ENCODE measurements at places on chromosomes 7 and 10.

DNA sequence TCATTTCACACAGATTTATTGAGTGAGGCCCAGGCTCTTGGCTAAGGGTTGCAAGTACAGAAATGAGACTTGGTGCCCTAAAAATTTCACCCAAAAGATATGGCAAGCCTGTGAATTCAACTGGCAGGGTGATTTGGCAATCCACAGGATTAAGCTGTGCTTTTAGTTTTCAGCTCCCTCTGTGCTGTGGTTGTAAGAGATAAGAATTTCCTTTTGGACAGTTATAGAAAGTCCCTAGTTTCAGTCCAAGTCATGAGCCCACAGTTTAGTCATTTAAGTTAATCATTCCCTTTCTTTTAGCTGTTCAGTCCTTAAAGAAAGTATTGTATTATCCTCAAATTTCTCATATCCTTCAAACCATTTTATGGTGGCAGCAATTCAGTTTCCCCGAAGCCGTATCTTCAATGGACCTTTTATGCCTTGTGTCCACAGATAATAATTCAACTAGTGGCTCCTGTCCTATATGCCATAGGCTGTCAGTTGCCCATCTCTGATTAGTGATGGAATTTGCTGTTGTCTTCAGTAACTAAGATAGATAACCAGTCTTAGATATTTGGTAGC, 73.4 kb upstream of the NAMPT start:
- DNase-seq: no peak

GRCh38 chr7:118285358-118285757, 60.9 kb downstream of the ANKRD7 start:
- no peak for DNase-seq

DNA sequence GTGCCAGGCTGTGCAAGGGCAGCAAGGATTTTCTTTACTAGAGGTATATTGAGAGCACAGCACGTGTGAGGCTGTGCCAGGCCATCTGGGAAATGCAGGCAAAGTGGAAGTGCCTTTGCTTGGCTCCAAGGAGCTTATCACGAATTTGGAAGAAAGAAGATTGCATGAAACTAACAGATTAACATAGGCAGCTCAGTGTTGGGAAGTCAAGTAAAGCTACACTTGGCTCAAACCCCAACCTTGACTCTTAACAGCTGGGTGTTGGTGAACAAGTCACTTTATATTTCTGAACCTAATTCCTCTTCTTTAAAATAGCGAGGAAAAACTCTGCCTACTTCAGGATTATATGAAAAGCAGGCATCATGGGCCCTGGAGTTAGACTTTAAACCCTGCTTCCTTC, 105.2 kb downstream of the PLCE1 start:
- no peak for DNase-seq

DNA sequence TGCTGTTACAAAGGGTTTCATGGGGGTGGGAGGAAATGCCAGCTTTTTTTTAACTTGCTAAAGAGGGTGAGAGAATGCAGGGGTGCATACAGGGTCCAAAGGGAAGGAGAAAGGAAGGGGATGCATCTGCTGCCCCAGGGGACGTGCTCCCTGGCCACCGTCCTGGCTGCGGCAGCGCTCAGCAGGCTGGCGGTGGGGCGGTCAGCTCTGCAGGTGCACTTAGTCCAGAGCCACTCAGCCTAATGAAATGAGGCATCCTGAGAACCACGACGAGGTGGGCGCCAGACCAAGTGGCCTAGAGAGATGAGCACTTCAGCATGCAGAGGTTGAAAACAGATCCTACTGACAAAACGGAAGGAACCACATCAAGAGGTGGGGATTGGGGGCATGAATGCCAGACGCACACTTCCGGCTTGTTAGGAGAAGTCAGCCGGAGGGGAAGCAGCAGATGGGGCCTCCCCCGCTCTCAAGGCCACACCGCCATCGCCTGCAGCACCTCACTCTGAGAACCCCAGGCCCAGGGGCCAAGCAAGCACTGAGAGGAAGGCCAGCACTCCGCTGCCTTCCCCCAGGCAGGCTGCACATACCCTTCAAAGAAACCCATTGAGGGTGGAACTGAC, 94.5 kb downstream of the MAD1L1 start:
- DNase-seq: no peak

DNA sequence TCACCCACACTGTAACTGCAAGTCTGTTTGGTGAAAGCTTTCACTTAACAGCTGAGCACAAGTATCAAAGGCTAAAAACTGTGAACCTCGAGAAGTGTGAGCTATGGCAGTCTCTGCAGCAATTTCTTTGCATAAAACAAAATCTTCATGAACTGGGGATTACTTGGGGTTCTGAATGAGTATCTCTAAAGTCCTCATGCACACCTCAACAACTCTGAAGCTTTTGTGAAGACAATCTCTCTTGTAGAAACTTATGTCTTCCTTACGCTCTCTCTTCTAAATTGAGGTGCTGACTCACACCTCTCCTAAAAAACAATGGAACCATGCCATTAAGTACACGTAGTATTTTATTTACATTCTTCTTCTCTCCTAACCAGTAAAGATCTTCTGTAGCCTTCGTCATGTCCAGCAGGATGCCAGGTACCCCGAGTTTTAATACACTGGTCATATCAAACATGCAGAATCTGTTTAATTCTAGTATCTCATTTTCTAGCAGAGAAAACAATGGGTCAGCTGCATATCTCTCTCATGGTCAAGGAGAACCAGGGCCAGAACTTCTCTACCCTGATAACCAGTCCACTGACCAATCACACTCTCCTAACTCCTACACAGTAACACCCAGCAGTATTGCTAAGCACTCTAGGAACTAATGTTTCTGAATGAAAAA, 76.9 kb downstream of the UBE2H start:
- DNase-seq: no peak

DNA sequence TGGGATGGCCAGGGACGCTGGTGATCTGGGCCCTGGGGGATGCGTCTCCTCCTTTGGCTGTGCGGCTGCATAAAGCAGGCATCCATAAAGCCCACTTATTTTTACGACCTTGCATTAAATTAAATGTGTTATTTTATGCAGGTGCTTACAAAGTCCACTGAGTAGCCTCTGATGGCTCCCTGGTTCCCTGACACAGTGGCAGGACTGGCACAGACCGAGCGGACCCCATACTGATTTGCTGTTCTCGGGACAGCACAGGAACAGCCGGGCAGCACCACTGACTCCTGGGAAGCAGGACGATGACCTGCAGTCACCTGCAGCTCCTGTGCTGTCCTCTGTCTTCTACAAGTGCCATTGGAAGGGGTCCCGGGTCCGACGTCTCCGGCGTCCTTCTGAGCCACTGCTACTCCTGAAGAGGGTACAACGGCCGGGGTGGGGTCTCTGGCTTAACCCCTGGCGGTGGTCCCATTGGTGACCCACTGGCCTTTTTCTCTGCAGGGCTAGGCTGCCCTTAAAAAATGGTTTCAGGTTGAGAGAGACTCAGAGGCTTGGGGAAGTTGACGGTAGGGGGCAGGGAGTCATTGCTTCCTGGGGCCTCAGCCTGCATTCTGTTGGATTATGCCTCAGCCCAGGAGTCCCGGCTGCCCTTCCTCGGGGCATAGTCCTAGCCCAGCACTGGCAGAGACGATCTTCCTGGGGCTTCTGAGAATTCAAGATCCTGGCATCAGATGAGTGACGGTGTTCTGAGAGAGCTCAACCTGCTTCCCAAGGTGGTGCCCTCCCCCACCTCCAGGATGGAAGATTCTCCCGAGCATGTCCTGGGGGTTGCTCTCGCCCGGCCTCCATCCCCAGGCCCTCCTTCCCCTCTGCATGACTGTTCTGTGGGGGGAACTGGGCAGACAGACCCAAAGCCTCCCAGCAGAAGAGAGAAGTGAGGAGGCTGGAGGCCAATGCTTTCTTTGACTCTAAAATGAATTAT, 330.1 kb downstream of the ADARB2 start:
- DNase-seq: no peak

GRCh38 chr7:20301311-20301939, 29.3 kb upstream of the ITGB8 start:
- no peak for DNase-seq

- DNase-seq: no peak
These were observed 35.8 kb upstream of the EZH2 start for GRCh38 chr7:148919859-148920258.

DNA sequence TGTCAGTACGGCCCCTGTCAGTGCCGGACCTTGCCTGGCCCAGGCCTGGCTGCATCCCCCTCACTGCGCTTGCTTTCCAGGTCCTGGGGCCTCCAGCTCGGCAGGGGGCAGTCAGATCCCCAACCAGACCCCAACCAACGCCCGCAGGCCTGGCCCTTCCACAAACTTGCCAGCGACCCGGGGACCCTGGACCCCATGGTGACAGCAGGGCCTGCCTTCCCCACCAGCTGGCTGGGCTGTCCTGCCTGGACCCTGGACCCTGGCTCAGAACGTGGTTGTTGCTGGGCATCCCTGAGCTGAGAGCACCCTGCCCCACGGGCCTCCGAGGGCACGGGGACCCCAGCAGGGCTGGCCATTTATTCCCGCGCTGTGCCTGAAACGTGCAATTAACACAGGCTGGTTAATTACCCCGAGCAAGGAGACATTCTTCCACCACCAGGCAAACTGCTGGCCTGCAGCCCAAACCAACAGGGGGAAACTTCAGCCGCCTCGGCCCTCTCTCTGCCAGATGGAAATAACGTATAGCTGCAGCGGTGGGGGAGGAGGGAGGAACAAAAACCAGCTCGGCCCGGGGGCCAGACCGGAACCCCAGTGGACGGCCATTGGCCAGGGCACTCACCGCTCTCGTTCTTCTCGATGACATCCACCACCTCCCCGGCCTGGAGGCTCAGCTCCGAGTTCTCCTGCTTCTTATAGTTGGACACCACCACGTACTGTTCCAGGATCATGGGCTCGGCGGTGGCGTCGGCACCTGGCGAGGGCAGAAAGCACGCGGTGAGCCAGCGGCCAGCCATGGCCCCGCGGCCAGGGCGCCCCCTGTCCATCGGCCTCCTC, 167.1 kb downstream of the NEURL1 start:
- DNase-seq: no peak

DNA sequence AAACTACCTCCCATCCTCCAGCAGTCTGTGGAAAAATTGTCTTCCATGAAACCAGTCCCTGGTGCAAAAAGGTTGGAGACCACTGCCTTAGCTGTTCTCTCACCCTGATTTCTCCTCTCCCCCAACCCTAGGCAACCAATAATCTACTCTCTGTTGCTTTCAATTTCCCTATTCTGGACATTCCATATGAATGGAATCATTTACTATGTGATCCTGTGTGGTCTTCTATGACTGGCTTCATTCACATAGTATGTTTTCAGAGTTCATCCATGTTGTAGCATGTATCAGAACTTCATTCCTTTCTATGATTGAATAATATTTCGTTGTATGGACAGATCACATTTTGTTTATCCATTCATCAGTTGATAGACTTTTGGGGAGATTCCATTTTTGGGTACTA, 38.3 kb upstream of the DLG5 start:
- DNase-seq: no peak

DNA sequence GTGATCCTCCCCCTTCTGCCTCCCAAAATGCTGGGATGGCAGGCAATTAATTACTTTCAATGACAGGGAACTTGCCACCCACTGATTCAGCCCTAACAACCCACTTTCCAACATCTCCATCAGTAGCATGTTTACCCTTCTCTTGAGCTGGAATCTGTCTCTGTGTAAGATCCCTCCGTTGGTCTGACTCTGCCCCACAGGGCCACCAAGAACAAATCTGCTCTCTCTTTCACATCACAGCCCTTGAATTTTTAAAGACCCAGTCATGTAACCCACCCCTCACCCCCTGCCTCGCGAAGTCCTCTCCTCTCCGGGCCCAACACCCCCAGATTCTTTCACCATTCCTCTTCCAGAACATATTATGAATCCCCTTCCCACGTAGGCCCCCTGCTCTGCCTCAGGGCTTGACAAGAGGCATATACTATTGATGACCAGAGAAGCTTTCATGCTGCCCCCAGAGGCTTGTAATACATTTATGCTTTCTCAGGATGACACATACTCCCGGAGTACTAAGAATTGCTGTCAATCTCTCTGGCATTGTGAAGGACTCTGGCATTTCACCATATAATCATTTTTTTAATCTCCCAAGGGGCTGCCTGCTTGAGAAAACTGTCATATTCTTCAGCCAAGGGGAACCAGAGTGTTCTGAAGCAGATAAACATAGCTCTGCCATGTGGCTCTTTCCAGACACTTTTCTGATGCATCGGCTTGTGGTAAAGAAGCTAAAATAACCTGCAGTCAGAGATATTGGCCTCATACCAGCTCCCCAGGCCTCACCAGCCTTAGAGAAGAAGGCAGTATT, 179.2 kb upstream of the AUTS2 start:
- DNase-seq: no peak

GRCh38 chr7:145909991-145910513, 206.5 kb upstream of the CNTNAP2 start:
- no peak for DNase-seq

DNA sequence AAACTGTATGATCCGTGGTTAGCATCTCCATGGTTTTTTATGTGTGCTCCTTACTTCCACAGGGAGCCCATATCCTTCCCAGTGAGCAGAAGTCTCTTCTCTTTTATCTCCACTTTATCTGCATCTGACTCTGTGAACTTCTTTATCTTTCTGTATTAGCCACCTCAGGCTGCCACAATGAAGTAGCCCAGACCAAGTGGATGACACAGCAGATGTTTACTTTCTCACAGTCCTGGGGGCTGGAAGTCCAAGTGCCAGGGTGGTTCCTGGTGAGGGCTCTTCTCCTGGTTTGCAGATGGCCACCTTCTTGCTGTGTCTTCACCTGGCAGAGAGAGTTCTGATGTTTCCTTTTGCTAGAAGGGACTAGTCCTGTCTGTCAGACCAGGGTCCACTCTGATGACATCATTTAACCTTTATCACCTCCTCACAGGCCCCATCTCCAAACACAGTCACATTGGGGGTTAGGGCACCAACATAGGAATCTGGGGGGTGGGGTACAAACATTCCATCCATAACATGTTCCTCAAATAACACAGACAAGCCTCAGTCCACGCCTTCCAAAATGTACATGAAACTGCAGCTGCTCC, 108.5 kb upstream of the RNF32 start:
- DNase-seq: no peak

DNA sequence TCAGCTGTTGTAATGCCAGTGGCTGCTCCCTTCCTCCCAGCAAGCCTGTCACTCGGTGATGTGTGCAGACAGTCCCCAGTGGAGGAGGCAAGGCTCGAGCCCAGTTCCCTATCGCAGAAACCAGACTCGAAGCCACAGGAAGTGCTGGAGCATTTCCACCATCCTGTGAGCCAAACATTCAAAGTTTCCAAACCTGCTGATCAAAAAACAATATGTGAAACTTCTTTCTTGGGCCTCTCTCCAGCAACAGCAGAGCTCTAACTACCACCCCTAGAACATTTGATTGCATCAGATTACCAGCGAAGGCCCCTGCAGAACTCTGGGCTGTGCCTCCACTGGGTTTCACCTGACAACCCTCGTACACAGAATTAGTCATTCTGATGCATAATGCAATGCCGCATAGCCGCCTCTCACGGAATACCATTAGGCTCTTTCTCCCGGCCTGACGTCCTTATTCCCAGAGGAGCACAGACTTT, 94.0 kb downstream of the ELMO1 start:
- DNase-seq: no peak

DNA sequence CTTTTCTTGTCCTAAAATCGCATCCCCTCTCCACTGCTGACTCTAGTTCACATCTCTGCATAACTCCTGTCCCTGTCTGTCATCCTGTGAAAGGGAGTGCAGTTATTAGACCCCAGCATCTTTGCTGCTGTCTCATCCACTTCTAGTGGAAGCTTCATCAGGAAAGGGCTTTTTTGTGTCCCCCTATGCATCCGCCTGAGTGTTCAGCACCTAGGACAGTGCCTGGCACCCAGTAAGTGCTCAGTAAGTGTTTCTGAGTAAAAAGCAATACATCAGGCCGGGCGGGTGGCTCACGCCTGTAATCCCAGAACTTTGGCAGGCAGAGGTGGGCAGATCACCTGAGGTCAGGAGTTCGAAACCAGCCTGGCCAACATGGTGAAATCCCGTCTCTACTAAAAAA, 211.8 kb upstream of the FOXK1 start:
- DNase-seq: no peak
